ENCODE measurements at places on chromosomes 12 and 14. TPM values are rescaled to one million over a fixed set of nuclear protein-coding genes. Genes with fewer than 3 reads are reported as not detected.

DNA sequence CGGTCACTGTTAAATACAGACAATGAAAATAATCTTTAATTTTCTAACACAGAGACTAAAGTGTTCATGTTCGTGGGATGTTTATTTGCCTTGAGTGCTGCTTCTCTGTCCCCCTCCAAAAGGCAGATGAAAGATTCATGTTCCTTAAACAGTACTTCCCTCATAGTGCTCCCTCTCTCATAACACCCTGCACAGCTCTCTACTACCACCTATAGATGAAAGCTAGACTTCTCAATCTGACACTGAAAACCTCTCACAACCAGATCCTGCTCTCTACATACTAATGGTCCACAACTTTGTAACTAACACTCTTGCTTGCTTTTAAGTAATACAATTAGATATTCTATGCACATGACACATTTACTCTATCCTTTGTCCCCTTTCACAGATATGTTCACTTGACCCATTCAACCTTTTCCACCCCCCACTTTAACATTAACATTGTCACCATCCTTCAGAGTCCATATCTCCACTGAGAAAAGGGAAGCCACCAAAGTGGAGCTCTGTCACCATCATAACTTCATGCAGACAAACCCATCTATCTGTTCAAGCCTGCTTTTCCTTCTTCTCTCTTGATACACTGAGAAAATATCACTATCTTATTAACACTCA is 266.4 kb upstream of the USP15 start:
- DNase-seq, result no peak

DNA sequence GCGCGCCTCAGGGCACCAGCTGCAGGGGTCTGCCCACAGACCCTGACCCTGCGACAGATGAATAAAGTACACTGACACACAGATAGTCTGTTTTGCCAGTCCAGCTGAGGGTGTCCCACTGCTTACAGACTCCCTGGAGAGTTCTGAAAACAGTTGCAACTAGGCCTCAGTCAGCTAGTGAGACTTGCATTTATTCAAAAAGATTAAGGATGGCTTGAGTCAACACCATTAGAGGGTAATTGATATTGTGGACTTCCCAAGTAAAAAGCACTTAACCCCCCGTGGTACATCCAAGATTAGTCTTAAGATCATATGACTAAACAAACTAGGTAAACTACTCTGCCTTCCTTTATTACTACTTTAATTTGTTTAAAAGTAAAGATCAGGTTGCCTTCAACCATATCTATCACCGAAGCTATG is 11.1 kb upstream of the PSEN1 start:
- DNase-seq, result no peak

DNA sequence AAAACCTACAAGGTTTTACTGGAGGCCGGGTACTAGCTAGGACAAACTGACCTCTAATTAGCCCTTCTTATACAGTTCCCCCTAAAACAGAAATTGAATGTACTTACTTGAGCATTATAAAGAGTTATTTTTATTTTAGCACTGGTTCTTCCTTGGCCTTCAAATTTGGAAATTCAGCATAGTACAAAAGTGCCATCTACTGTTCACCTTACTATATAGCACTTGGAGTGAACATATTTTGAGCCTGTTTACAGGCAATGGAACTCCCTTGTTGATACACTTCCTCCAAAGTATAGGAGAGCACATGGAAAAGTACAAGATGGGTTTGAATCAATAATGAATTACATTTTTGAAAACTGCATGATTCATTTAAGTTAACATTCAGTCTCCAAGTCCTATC is 3.9 kb upstream of the POC1B start:
- DNase-seq, result no peak

GRCh38 chr14:61471297-61472005 is 150.1 kb downstream of the PRKCH start:
- DNase-seq, result no peak

SERPINA9 gene
- total RNA-seq, result not detected

MMP17 gene
- 42.3 TPM for total RNA-seq

DNA sequence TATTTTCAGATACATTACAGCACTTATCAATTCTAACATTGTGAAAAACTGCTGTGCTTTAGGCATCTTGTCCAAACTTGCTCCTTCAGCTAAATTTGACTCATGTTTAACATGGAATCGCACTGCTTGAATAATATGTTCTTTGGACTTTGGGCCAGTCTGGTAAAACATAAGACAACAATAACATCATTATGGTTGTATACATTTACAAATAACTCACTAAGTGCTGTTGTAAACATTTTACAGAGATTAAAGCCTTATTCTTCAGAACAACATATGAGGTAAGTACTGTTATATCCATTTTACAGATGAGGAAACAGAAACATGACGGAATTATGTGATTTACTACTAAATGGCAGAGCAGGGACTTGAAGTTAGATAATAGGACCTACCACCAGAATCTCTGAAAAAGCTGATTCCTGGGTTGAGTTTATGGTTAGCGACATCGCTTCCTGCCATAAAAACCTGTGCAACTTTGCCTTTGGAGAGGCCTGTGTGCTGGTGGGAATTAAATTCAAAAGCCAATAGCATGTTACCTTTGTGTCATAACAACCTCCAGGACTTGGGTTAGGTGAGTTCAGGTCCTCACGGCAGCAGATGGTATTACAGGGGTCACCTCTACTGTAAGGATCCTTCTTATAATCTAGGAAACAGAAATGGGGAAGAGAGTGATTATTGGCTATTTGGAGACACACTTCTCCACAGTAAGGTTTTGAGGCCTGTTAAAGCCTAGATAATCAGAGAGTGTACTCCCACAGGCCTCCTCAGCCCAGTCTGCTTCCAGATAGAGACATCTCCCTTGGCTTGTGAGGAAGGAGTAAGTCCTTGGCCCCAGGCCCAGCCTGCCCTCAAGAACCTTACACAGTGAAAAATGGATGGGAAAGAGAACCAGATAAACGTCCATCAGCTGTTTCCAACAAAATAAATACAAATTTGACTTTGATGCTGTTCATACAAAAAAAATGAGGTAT is 61.8 kb downstream of the PLBD1 start:
- DNase-seq, result no peak

KLRG1 gene
- total RNA-seq, result 2.7 TPM

PABPN1 gene
- 80.8 TPM for total RNA-seq

CAMKK2 gene
- total RNA-seq, result 31.0 TPM

GABARAPL1 gene
- 168 TPM for total RNA-seq

DNA sequence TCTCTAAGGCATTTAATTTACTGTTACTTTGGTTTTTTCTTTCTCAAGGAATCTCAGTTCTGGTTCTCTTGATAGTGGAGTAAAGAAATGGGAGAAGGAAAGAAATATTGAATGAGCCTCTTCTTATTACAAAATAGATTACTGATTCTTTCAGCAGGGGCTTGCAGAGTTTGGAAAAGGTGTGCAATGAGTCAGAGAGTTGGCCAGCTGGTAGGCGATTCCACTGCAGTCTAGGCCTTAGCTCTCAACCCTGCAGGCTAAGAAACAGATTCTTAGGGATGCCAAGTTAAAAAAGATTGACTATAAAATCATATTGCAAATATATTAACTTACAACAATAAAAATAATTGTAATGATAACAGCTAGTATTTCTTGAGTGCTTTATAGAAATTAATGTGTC is 25.8 kb downstream of the NR1H4 start:
- DNase-seq, result no peak

DNA sequence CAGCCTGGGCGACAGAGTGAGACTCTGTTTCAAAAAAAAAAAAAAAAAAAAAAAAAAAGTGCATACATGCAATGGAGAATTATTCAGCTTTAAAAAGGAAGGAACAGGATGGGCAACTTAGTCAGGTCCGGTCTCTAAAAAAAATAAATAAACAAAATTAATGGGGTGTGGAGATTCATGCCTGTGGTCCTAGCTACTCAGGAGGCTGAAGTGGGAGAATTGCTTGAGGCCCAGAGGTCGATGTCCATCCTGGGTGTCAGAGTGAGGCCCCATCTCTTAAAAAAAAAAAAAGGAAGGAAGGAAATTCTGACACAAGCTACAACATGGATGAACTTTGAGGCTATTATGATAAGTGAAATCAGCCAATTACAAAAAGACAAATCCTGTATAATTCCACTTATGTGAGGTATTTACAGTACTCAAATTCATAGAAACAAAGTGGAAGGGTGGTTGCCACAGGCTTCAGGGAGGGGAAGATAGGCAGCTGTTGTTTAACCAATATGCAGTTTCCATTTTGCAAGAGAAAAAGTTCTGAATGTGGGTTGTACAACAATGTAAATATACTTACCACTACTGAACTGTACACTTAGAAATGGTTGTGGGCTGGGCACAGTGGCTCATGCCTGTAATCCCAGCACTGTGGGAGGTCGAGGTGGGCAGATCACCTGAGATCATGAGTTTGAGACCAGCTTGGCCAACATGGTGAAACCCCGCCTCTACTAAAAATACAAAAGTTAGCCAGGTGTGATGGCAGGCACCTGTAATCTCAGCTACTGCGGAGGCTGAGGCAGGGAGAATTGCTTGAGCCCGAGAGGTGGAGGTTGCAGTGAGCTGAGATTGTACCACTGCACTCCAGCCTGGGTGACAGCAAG is 12.3 kb upstream of the APOF start:
- no peak for DNase-seq

DNA sequence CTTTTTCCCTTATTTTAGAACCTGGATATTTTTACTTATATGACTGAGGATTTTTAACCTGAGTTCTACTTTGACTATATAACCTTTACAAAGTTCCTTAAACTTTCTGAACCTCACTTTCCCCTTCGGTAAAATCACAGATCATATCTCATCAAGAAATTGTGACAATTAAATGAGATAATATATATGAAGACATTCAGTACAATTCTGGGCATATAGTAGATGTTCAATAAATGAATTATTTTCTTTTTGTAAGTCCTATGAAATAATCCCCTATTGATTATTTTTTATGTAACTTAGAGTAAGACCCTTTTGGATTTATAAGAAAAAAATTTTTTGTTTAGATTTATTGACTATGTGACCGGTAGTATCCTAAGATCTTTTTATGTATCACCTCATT is 17.6 kb upstream of the FAM177A1 start:
- no peak for DNase-seq

- no peak for DNase-seq
Measured at GRCh38 chr14:54451961-54452360, 10.8 kb upstream of the CNIH1 start.

CAND1 gene
- 72.6 TPM for total RNA-seq

ADCY6 gene
- total RNA-seq, result 57.0 TPM

GRCh38 chr12:52255926-52256583 is 18.4 kb upstream of the KRT86 start:
- no peak for DNase-seq

KRT72 gene
- total RNA-seq, result not detected

- no peak for DNase-seq
Measured at GRCh38 chr12:124720681-124721500, 142.8 kb downstream of the SCARB1 start.

GRCh38 chr14:52950898-52951680 is at the start of gene FERMT2:
Gene FERMT2, minus strand, starts transcription at chr14:52951050. Its CDS starts 482 bp downstream, at chr14:52950568.
- peak; percentile 80 for DNase-seq

AJUBA gene
- total RNA-seq, result 29.9 TPM

All from tibial nerve (tissue), 4 donors.